NCI-H1092 (cell line): ENCODE measurements at places on chromosomes 12 and 14.

GRCh38 chr14:95359994-95360826 is 40.5 kb upstream of the CLMN start:
- no peak for DNase-seq

GRCh38 chr14:74368026-74368425 is 19.8 kb downstream of the VRTN start:
- no peak for DNase-seq

DNA sequence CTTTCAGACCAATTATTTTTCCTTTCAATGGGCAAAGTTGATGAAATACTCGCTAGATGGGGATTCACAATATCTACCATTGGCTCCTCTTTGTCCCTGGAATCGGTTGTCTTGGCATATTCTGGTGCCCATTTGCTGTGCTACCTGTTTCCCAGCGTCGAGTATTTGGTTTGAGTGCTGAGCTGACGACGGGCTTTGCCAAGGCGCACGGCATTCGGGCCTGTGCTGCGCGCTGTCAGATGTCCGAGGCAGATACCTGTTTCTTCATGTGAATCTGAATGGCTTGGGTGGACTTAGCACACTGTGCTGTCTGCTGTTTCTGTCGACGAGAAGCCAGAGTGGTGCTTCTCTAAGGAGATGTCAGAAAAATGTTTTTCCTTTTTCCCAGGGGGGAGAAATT is 80.9 kb downstream of the TESC start:
- no peak for DNase-seq

GRCh38 chr12:64633940-64634337 is 23.6 kb downstream of the RASSF3 start:
- no peak for DNase-seq

DNA sequence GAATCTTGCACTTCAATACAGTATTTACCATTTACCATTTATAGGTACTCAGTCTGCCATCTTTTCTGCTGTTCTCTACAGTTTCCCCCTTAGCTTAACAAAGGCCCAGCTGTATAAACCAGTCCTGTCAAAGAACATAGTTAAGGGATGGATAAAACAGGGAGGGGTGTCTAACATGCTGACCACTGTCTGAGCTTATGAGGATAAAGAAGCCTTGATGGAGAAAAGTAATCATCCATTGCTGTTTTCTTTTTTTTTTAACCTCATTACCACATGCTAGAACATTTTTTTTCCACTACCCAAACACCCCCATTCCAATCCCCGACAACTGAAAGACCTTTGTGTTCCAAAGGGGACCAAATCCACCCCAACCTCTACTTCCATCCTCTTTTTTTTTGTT is 39.9 kb downstream of the SOX5 start:
- no peak for DNase-seq

GRCh38 chr14:103730490-103731035 is 15.0 kb downstream of the ZFYVE21 start:
- DNase-seq: no peak

- no peak for DNase-seq
These were observed 120.1 kb downstream of the TTC7B start for GRCh38 chr14:90695997-90696660.

DNA sequence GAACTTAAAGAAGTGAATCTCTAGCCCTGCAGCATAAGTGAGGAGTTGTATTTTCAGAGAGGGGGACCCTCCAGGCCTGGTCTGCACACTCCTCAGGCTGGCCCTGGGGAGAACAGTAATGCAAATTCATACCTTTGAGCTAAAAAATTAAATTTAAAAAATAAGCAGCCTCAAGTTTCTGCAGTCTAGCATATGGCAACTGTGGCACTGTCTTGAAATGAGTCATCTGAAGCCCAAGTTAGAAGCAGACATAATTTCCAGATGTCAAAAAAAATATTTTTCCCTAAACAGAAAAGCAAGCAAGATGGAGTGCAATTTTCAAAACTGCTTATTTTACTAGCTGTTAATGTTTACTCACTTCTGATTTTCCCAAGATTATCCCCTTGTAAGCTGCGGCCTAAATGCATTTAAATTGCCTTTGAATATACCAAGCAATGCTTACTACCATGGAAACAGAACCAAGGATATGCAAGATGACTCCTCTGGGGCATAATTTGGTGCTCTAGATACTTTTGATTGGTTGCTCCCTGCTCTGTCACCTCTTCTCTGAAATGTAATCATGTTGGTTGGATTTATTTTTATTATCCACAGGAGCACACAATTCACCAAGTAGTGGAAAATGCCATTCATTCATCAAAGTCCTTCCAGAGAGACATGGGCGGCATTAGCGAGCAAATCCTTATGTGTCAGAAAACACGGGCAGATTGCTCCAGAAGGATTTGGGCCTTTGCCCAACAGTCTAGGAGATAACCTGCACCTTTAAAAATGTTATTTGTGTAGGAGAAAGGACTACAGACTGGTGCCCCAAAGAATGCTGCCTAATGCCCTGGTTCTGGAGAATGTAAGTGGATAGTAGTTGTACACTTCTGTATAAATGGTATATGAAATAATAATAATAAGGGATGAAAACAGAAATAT is 25.0 kb upstream of the DHRS7 start:
- DNase-seq: peak; percentile 23

GRCh38 chr12:116284396-116284795 is 6.9 kb upstream of the MED13L start:
- DNase-seq: no peak

DNA sequence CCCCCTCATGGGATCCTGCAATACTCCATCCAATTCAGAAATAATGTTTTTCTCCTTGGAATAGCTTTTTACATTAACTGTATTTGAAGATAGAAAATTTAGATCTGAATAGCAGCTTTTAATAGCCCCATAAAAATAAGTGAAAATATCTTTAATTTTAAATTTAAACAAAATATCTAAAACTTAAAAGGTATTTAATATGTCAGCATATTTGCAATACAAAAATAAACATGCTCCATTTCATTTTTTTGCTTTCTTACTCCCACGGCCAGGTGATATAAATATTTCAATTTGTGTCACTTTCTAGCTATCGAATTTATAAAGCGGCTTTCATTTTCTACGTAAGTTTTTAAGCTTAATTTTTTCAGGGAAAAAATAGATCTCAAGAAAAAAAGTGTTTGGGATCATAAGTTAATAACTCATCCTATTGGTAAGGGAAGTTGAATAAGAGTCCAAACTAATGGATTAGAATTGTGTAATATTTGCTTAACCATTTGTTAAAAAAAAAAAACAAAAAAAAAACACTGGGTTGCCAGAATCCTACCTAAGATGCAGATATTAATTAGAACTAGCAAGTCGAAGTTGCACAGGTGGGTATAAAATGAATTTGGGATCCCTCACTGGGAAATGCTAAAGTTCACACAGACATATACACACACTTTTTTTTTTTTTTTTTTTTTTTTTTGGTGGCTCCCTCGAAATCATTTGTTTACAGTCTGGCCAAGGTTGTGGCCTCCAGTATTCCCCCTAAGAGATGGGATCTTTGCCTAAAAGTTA is 47.6 kb downstream of the PPP2R5C start:
- DNase-seq: no peak

- DNase-seq: no peak
These were observed 1.4 kb upstream of the RNF10 start for GRCh38 chr12:120532701-120533238.

- DNase-seq: no peak
These were observed 83.8 kb upstream of the DUSP6 start for GRCh38 chr12:89436062-89436461.

DNA sequence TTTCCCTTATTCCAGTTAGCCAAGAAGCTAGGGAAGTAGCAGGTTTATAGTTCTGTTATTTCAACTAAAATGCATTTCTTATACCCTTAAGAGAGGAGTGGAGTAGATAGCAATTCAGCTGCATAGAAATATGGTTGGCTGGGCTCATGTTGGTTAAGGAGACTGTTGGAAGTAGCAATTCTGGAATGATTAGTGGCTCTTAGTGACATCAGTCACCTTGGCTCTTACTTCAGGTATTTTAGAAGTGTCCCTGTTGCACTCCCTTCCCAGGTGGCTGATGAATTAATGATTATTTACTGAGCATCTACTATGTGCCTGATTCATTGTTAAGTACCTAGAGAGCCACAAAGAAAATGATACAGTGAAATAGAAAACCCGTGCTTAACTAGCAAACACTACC is 128.1 kb downstream of the MGST1 start:
- no peak for DNase-seq

DNA sequence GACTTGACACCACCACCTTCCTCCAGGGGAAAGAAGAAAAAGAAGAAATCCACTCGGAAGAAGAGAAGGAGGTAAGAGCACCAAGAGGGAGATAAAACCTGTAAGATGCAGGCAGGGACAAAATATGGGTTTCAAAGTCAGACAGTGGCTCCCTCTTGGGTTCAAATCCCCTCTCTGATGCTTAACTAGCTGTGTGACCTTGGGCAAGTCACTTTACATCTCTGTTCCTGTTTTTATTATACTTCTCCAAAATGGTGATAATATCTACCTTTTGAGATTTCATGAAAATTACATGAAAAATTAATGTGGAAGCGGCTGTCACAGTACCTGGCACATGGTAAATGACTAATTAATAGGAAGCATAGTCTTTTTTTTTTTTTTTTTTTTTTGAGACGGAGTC is 64.4 kb upstream of the HSPB8 start:
- DNase-seq: no peak

- no peak for DNase-seq
These were observed 149.4 kb downstream of the ADGRD1 start for GRCh38 chr12:131102991-131103668.

- no peak for DNase-seq
These were observed 12.1 kb upstream of the GALNT16 start for GRCh38 chr14:69247676-69248440.

GRCh38 chr12:51399891-51400290 is 8.7 kb upstream of the GALNT6 start:
- DNase-seq: no peak

GRCh38 chr14:92397953-92398564 is 75.1 kb downstream of the SLC24A4 start:
- no peak for DNase-seq

- DNase-seq: no peak
These were observed 23.1 kb downstream of the ADCY6 start for GRCh38 chr12:48765753-48766162.

- DNase-seq: no peak
These were observed 391.0 kb downstream of the ZFP36L1 start for GRCh38 chr14:68401855-68402254.

DNA sequence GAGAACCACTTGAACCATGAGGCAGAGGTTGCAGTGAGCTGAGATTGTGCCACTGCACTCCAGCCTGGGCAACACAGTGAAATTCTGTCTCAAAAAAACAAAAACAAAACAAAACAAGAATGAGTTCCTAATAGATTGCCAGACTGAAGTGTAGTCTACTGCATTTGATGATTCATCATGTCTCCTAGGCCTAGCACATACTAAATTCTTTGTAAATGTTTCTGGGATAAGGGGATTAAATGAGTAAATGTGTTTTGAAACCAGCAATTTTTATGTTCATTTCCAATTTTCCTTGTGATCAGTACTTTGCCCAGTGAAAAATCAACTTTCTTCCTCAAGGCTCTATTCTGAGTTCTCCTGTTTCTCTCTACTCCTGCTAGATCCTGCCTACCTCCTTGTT is 2.9 kb upstream of the DYRK2 start:
- no peak for DNase-seq

DNA sequence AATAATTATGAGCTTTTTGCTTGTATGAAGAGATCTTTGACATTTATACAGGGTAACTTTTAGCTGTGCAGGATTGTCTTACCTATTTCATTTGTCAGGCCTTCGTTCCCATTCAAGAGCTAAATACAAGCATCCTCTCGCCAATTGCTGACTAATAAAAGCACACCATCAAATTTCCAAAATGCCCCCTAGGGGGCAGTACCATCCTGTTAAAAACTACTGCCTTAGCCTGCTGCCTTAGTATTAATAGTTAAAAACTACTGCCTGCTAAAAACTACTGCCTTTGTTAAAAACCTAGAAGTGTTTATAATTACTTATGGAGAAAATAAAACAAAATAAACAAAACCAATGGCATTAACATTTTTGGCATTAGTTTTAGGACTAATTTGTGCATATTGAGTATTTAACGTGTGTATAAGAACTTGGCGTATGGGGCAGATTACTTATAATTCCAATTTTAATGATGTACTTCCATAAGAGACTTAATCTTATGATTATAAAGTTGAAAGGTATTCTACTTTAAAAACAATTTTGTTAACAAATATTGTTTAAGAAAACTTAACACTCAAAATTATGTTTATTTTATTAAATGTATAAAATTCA is 3.0 kb upstream of the IFI27L2 start:
- peak; percentile 33 for DNase-seq

- no peak for DNase-seq
These were observed 1325.1 kb downstream of the SLC16A7 start for GRCh38 chr12:60920841-60921495.

- DNase-seq: no peak
These were observed 55.1 kb downstream of the SFSWAP start for GRCh38 chr12:131765961-131766360.

DNA sequence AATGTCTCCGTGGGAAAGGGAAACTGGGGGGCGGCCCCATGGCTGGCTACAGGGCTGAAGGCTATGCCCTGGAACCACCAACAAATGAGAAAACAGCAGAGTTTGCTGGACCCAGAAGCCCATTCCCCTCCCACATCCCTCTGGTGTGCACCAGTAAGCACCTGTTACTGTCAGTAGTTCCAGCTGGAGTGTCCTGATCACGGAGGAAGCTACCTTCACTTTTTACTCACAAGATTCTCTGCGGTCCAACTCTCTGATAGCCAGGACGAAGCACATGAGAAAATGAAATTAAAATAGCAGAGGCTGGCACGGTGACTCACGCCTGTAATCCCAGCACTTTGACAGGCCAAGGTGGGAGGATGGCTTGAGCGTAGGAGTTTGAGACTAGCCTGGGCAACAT is 22.7 kb upstream of the MEG3 start:
- DNase-seq: no peak

GRCh38 chr14:96267336-96267735 is 11.3 kb downstream of the BDKRB1 start:
- DNase-seq: no peak

DNA sequence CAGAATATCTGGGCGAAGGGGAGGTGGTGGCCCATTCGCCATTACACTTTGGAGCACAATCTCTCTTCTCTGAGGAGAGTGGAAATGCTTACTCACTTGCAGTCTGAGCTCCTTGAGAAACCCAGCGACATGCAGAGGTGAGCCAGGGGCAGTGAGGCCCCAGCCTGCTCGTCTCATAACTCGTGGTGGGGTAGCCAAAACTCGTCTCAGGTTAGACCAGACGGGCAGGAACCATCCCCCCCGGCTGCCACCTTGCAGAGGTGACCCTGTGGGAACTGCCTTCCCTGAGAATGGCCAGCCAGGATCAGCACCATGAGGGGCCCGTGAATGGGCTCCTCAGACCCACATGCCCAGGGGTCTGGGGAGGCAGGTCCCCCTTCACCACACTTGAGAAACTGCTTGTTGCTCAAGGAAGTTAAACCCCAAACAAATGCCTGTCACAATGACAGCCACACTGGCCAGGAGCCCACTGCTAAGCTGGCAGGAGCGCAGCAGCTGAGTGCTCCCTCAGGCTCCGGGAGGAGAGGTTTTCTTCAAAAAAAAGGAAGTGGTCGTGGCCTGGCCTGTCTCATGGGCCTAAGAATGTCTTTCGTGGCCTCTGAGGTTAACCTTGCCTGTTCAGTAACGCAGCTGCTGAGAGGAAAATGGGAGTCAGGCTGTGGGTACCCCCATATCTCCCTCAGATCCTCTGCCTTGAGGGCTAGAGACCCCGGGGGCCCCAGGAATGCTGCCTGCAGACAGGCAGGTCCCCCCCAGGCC is 9.2 kb upstream of the ALDH2 start:
- no peak for DNase-seq

- DNase-seq: no peak
These were observed 908 bp downstream of the ENTPD5 start for GRCh38 chr14:74018174-74018585.
